ENCODE measurements at places on chromosomes 2 and 18.

- DNase-seq = no peak
Observed at GRCh38 chr2:69192176-69192945, 179.4 kb downstream of the ANTXR1 start.

- DNase-seq = no peak
Observed at GRCh38 chr2:196984903-196985302, 58.4 kb upstream of the PGAP1 start.

DNA sequence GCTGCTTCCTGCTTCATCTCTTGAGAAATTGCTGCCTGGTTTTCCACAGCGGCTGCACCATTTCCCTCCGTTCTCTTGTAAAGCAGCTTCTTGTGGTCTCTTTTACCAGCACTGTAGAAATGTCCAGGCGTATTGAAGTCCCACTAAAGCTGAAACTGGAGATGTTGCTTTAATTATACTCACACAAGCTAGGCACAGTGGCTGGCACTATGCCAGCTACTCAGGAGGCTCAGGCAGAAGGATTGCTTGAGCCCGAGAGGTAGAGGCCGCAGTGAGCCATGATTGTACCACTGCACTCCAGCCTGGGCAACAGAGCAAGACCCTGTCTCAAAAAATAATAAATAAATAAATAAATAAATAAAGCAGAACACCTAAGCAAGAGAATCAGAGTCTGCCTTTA, 19.2 kb upstream of the ATP9B start:
- DNase-seq = no peak

DNA sequence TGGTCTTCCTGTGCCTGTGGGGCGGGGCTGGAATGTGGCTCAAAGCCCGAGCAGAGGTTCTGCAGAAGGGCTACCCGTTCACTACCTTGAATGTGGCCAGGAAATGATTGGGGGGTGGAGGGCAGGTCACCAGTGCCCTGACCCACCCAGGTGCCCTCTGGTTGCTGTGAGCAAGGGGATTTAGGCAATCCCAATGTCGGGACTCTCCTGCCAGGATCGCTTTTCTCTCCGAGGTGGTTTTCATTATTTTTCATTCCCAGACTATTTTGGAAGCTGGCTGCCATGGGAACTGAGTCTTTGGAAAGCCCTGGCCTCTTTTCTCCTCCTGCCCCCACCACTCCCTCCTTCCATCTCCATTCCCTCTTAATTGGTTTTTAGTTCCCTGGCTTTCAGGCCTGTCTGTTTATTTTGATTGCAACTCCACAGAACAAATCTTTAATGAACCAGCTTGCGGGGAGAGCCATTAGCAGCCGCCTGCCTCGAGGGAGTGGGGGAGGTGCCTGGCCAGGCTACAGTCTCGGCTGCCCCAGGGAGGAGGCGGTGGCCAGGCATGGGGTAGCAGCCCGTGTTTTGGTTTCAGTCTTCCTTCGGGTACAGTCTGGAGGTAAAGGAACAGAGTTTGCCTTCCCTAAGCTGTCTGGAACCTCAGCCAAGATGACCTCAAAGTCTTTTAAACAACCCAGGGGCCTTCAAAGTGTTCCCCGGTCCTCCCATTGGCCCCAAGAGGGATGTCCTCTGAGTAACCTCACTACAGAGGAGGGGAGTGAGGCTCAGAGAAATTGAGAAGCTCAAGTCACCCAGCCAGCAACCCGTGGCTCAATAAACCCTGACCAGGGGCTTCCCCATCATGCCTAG, 114.4 kb upstream of the HAAO start:
- DNase-seq = no peak

GRCh38 chr2:232973796-232974195, 39.3 kb downstream of the NGEF start:
- no peak for DNase-seq

GRCh38 chr18:26819046-26819445, 46.5 kb downstream of the AQP4 start:
- DNase-seq = no peak

DNA sequence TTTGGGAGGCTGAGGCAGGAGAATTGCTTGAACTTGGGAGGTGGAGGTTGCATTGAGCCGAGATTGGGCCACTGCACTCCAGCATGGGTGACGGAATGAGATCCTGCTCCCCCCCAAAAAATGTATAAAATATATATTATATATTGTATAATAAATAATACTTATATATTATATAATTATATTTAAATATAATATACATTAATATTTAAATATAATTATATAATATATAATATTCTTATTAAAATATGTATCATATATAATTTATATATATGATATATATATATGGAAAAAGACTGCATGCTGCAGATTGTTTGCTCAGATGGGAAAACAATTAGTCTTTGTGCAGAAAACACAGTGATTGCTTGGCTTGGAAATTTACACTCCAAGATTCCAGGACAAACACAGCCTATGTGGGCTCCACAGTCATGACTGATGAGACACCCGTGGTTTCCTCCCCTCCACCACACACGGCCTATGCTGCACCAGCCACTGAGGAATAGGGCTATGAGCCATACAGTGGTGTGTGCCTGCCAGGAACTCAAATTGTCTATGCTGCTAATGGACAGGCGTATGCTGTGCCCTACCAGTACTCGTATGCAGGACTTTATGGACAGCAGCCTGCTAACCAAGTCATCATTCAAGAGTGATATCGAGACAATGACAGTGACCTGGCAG, 30.0 kb downstream of the PMAIP1 start:
- no peak for DNase-seq

- DNase-seq = no peak
Observed at GRCh38 chr2:239092571-239093294, 244.8 kb downstream of the TWIST2 start.

- no peak for DNase-seq
Observed at GRCh38 chr2:207987025-207987716, 38.2 kb downstream of the PLEKHM3 start.

DNA sequence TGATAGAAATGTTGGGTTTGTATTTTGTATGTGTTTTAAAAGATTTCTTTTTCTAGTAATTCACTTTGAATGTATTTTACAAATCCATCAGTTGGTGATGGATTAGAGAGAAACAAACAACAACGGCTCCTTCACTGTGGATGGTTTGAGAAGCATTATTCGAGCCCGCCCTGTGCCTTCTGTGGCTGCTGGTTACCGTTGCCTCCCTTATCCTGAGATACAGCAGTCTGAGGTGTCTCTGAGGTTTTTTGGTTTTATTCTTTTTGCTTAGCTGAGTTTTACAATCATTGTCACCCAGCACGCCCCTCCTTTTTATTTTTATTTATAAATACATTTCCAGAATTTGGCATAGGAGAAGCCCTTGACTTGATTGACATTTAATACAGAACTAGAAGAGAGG, 168.3 kb downstream of the BABAM2 start:
- DNase-seq = no peak

GRCh38 chr18:22471546-22472131, 53.9 kb upstream of the CTAGE1 start:
- no peak for DNase-seq

- no peak for DNase-seq
Observed at GRCh38 chr2:223050900-223051504, 988 bp upstream of the KCNE4 start.

GRCh38 chr2:166614503-166614902, 120.5 kb upstream of the SCN7A start:
- DNase-seq = no peak

- DNase-seq = no peak
Observed at GRCh38 chr2:139495851-139496250, 715.7 kb upstream of the NXPH2 start.

DNA sequence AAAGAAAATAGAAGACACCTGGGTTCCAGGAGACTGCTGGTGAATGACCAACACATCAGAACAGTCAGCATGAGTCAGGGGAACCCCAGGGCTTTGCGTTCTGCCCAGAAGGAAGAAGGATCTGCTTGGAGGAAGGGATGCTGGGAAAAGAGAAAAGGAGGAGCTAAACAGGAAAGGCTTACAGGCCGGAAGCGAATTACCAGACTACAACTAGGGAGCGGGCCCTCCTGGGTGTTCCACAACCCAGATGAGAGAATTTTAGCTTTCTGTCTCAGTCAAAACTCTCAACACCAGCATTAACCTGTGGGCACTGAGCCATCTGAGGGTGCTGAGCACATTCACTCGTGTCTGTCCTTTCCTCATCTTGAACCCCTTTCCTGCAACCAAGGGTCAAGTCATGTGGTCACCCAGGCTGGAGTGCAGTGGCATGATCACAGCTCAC, 19.2 kb downstream of the CDC42EP3 start:
- no peak for DNase-seq

DNA sequence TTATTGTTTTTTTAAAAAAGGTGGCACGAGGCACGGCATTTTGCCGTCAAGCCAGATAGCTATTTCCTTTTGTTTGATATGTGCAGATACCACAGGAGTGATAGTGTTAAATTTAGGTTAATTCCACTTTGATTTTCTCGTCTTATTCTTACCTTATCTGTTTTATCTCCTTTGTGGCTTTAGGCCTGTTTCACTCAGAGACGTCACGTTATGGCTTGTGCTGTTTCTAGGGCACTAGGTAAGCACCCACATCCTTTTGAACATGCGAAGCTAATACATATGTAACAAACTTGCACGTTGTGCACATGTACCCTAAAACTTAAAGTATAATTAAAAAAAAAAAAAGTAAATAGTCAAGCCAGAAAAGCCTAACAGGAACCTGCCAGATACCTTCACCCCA, 57.8 kb downstream of the C18orf63 start:
- DNase-seq = no peak

DNA sequence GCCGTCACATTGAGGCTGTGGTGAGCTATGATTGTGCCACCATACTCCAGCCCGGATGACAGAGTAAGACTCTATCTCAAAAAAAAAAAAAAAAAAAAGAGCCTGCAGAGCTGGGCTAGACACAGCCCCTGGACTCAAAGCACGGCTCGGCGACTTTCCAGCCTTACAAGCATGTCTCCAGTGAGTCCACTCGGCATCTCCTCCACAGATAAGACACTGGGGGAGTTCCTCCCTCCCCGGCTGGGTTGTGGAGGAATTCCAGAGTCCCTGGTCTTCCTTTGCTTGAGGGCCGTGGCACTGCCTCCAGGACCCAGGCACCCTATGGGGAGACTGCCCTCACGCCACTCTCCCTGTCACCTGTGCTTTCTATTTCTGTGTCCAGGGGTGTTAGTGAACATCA, 30.9 kb upstream of the RPL31 start:
- no peak for DNase-seq

DNA sequence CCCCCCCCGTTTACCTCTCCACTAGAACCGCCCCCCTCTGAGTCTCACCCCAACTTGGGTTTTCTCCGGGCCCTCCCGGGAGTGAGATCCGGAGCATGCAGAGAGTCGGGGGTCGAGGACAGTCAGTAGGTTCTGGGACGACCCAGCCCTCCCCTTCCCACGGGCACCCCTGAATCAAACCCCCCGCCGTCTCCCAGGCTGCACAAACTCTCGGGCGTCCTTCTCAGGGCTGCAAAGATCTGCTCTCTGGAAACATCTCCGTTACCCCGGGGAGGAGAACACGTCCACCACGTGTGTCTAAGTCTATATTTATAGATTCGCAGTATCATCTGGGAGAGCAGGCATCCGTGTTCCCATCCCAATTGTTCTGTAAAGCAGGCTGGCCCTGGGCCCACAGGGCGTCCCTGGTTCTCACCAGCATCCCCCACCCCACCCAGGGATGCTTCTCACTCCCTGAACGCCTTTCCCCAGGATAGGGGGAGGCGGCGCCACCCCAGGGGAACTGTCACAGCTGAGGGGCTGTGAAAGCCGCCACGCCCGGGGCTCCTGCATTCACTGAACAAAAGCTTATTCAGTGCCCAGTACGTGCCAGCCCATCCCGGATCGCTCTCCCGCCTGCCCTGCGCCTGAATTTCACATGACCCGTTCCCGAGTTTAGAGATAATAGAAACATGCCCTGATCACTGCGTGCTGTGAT, 765 bp upstream of the DIPK1C start:
- DNase-seq = no peak

- no peak for DNase-seq
Observed at GRCh38 chr2:196546151-196546919, 93.2 kb upstream of the CCDC150 start.

DNA sequence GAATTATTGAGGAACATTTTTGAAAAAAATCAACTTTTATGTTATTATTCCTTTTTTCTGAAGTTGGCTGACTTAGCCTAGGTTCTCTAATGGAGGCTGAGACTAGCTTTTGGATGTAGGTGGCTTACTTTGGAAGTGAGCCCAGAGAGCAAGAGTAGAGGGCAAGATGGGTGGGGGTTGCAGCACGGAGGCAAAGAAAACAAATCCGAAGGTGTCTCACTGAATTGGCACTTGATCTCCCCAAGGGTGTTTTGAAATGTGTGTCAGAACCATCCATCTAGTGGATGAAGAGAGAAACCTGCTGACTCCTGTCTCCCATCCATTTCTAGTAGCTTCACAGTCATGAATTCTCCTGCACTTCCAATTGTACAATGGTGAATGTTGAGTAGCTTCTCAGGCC, 390.7 kb downstream of the TMEM182 start:
- no peak for DNase-seq

DNA sequence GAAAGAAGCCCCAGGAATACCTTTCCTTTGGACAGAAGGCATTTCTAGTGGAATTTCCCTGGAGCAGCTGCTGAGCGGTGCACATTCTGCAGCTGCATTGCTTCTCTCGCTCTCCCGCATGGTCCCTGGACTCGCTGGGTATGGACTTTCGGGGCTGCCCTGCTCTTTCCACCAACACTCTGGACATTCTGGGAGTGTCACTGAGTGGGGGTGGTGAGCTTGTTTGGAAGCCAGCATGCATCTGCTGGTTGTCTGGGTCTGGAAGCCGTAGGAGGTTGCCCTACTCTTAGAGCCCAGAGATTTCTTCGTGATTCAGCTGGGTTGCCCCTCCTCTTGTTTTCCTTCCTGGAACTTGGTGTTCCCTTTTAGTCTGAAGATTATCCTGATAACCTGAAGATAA, 52.6 kb downstream of the TWIST2 start:
- no peak for DNase-seq
